Activated T-cell treated with anti-CD3 and anti-CD28 coated beads for 48 hours (primary cell): ENCODE measurements at places on chromosomes 1 and 21.

GRCh38 chr21:15731243-15731613 lies 1.4 kb downstream of the USP25 start:
- DNase-seq: no peak

DNA sequence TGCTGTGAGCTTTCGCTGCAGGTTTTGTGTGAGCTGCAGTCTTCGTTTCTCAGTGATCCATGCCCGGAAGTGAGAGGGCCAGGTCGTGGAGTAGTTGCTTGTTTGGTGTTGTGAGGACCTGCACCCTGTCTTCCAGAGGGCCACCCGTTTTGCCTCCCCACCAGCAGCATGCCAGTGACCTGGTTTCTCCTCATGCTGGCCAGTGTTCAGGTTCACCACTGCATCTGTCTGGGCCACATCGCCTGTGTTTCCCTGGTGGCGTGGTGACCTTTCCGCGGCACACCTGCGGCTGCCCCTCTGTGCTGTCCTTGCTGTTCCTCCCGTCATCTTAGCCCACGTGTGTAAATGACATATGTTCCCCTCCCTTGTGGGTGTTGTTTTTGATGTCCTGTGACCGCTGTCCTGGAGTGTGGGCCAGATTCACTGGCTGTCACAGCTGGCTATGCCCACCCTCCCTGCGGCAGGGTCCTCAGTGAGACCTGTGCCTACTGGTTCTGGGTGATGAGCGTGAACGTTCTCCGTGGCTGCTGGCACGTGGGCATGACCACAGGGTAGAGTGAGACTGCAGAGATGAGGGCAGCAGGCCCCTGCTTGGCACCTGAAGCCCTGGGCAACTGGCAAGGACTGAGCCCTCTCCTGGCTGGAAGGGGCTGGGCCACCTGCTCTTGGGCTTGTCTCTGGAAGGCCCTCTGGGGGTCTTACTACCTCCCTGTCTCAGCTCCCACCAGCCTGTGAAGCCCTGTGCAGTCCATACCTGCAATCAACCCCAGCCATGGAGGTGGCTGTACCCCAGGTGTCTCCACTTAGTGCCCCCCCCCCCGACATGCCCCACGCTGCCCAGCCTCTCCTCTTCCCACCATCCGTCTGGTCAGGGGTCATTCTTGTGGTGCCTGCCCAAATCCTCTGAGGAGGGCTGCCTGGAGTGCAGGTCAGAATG lies 7.3 kb downstream of the IBA57 start:
- DNase-seq: no peak

DNA sequence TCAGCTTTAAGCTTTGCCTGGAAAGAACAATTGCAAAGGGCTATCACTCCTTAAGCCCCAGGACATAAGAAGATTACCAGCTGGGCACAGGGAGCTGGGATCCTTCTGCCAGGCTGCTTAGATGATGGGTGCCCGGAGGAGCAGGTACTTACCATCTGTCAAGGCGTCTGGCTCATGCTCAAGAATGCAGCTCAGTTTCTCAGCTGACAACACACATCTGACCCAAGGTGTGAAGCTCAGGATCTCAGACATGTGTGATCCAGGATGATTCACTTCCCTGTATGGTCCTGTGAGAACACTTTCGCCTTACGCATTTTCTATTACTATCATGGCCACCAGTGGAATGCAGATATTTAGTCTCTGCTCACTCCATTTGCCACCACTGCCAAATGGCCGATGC lies 14.7 kb upstream of the DISC1 start:
- DNase-seq: no peak

- no peak for DNase-seq
Measured at GRCh38 chr1:37372711-37373110, 101.7 kb upstream of the ZC3H12A start.

- DNase-seq: no peak
Measured at GRCh38 chr1:116853680-116854402, 55.9 kb upstream of the PTGFRN start.

GRCh38 chr1:112083487-112083886 lies 94.0 kb upstream of the KCND3 start:
- no peak for DNase-seq

GRCh38 chr1:36882536-36883285 lies 151.6 kb downstream of the GRIK3 start:
- DNase-seq: no peak

DNA sequence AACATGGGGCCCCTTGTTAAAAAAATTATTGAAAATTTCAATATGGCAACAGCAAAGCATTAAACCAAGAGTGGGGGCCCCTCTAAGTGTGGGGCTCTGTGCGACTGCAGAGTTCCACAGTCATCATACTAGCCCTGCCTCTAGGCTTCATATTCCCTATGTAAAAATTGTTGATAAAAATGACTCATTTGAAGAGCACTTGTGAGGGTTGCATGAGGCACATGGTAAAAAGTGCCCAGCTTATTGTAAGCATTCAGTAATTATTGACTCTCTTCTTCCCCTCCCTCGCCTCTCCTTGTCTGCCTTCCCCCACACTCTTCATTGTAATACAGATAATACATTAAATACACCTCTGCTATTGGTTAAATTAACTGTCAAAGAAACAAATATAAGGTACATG lies 86.7 kb upstream of the PTBP2 start:
- no peak for DNase-seq

DNA sequence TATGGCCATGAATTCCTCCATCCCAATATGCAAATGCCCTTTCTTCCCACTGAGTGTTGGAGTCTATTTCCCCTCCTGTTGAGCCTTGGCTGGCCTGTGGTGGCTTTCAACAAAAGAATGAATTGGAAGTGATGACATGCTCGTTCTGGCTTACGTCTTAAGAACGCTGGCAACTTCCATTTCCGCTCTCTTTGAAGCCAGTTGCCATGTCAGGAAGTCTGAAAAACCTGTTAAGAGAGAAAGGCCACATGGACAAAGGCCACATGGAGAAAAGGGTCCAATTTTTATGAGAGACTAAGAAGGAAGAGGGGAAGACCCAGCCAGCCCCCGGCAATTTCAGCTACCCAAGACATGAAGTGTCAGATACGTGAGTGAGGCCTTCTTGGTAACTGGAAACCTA lies 45.6 kb upstream of the GADD45A start:
- no peak for DNase-seq

GRCh38 chr1:8142955-8143629 lies 117.0 kb upstream of the ERRFI1 start:
- DNase-seq: no peak

DNA sequence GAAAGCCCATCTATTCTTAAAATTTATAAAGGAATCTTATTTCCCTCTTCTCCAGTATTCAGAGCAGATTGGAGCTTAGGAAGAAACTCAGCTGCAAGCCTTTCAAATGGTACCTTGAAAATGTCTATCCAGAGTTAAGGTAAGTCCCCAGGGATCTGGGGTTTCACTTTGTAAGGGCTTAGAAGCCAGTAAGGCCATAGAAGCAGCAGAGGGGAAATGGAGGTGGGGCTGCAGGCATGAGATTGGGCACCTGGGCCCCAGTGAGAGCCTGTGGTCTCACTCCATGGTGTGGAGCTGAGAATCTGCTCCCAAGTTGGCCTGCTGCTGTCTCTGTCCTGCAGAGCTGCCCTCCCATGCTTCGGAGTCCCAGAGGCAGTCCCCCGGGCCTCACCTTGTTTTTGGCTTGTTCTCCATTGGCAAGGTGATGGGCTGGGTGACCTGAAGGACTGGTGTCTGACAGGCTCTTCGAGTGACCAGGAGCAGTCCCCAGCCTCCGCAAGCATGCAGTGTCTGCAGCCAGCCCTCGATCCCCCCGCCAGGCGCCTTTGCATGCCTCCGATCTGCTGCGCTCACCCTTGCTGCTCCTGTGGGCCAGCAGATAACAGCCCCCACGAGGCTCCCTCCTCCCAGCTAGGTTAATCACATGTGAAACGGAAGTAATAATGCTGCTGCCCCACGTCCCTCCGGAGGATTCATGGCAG lies 163.1 kb downstream of the PGBD5 start:
- DNase-seq: no peak

DNA sequence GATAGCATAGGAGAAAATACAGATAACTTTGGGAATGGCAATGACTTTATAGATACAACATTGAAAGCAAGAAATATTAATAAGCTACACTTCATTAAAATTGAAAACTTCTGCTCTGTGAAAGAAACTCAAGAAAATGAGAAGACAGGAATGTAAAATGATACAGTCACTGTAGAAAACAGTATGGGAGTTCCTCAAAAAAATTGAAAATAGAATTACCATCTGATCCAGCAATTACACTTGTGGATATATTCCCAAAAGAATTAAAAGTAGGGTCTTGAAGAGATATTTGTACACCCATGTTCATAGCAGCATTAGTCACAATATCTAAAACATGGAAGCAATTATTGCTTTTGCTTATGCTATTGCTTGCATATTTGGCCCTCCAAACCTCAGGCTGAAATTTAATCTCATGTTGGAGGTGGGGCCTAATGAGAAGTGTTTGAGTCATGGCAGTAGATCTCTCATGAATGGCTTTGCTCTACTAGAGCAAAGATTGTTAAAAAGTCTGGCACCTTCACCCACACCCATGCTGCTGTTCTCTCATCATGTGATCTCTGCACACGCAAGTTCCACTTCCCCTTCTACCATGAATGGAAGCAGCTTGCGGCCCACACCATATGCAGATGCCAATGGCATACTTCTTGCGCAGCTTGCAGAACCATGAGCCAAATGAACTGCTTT lies 15.3 kb upstream of the AHCYL1 start:
- no peak for DNase-seq

DNA sequence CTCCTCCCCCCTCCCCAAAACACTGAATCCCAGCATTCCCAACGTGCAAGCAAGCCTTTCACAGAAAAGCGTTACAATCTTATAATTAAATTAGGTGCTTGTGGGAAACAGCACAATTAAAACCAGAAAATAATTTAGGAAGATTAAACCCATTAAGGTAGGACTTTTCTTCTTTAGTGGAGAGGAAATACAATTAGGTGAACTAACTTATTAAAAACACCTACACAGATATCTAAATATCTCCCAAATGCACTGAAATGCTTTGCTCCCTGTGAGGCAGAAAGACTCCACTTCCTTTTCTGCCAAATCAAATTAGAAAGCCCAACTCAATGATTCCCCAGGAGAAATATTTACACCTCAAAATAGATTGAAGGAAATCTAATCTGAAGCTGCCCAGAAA lies 60.9 kb upstream of the ETS2 start:
- no peak for DNase-seq

- DNase-seq: no peak
Measured at GRCh38 chr1:178450871-178451270, 45.9 kb downstream of the CLEC20A start.

- no peak for DNase-seq
Measured at GRCh38 chr1:155623357-155623756, 13.3 kb downstream of the MSTO1 start.

DNA sequence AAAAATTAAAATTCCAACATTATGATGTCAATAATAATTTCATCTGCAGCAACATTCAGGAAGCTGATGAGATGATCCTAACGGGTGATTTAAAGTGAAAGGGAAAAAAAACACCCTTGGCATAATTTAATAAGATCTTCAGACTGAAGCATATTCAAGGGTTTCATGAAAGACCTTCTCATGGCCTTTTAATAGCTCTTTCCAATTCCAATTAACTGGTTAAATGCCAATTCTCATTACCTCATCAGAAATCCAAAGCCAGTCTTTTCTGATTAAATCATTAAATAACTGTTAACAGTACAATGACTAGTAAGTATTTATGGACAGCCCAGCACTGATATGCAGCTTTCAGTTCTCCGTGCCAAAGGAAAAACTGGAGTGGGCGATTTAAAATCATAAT lies 407.5 kb downstream of the SMYD3 start:
- DNase-seq: no peak

DNA sequence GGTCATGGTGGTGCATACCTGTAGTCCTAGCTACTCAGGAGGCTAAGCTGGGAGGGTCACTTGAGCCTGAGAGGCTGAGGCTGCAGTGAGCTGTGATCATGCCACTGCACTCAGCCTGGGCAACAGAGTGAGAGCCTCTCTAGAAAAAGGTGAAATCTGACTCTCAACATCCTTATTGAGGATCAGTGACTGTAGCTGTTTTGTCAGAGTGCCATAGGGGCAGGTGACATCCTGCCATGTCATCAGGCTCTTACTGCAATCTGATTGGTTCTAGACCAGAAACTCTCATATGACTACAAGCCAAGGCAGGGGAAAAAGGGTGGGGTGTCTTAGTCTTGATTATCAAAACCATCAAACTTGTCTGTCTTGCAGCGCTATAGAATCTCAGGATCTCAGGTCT lies 62.8 kb upstream of the NGF start:
- DNase-seq: no peak

DNA sequence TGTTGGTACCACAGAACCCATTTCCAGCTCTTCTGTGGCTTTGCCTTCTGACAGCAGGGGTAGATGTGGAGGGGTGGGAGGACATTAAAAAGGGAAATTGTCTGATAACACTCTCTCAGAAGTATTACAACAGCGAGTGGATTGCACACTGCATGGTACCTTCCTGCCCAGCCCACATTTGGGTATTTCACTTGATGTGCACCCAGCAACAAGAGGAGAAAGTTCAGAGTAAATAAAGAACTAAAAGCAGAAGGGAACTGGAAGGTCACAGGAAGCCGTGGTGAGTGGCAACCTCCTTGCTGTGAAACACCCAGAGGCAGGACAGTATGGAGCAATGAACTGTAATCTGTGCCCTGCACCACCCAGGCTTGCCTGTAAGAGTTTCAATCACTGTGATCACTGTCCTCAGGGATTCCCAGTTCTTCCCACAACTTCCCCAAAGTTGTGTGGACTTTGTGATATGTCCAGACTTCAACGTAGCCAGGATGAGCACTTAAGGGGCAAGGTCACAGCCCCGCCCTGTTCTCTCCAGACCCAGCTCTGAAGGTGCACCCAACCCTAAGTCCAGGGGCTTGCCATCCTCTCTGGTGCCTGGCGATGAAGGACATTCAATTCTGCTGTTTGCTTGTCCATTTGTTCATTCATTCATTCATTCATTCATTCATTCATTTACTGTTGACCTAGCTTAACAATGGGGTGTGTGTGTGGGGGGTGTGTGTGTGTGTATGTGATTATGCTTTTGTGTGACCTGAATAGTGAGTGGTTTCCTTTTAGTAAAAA lies 18.7 kb upstream of the F5 start:
- no peak for DNase-seq

DNA sequence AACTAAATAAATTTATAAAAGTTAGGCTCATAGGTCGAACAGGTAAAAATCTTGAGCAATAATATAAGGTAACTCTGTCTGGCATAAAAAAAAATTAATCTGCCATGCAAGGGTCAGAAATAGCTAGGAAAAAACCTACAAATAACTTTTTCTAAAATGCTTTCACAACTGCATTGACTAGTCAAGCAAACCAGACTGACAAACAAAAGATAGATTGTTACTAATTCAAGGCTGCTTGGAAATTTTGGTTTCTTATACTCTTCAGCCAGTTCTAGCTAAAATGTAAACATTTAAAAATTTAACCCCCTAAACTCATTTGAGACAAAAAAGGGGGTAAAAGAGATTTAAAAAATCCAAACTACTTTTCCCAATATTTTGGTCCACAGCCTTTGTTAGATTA lies 40.8 kb downstream of the S100A10 start:
- no peak for DNase-seq

- no peak for DNase-seq
Measured at GRCh38 chr21:46057710-46058241, 40.1 kb upstream of the COL6A2 start.

GRCh38 chr1:221310180-221310579 lies 430.9 kb downstream of the HLX start:
- no peak for DNase-seq
